ENCODE measurements at places on chromosomes 3 and 15.

GRCh38 chr15:68676926-68677325 lies 98.1 kb downstream of the CORO2B start:
- no peak for ATAC-seq

- ATAC-seq = no peak
These were observed 15.9 kb upstream of the LAMP3 start for GRCh38 chr3:183178512-183178832.

- no peak for ATAC-seq
These were observed 3.3 kb downstream of the WDR49 start for GRCh38 chr3:167650459-167650858.

DNA sequence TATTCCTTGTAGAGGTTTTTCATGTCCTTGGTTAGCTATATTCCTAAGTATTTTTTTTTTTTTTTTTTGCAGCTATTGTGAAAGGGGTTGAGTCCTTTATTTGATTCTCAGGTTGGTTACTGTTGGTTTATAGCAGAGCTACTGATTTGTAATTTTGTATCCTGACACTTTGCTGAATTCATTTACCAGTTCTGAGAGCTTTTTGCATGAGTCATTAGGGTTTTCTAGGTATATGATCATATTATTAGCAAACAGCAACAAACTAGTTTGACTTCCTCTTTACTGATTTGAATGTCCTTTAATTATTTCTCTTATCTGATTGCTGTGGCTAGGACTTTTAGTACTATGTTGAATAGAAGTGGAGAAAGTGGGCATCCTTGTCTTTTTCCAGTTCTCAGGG lies 737.4 kb downstream of the ZNF385D start:
- no peak for ATAC-seq

- no peak for ATAC-seq
These were observed 23.0 kb downstream of the PLSCR1 start for GRCh38 chr3:146521394-146521793.

GRCh38 chr3:177893331-177893730 lies 642.9 kb upstream of the KCNMB2 start:
- ATAC-seq = no peak

DNA sequence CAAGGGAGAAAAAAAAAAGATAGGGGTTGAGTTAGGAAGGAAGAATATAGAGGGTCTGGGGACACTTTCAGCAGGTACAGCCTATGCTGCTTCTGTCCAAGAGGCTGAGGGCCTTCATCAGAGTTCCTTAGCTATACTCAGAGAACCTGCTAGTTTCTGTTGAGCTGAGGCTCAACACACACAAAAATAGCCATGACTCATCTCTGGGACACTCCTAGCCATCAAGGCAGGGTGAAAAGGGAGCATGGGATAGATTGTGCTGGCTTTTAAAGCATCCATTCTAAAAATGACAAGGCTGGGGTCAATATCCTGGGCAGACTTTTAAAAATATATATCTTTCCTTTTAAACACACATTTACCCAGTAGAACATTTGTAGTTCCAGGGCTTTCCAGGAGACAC lies 2.8 kb upstream of the RTP2 start:
- no peak for ATAC-seq

DNA sequence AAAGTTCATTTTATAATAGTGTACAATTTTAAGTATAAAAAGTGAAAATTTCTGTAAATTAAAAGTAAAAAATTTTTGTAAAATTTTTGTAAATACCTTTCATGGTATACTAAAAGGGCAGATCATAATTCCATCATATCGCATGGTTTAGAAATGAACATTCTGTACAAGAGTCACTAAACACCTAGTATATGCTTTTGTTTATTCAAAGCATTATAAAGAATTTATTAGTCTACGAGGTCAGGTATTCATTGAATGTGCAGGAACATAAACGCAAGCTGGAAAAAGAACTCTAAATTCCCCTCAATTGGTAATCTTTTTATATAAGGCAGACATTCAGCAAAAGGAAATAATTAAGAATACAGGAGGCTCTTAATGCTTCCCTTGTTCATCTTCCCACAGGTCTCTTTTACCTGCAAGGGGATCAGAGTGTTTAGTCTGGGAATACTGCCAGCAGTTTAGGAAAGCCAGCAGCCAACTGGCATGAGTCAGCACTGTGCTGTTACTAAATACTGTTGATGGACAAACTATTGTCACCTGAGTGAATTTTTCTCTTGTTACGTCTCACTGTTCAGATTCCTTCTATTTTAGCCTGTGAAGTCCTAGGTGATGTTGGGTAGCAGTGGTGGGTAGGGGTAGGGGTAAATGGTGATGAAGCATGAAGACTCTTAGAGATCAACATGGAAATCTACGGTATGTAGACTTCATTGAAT lies 70.1 kb downstream of the UQCC5 start:
- peak; percentile 50 for ATAC-seq

GRCh38 chr3:13040361-13041074 lies 32.7 kb downstream of the IQSEC1 start:
- no peak for ATAC-seq

DNA sequence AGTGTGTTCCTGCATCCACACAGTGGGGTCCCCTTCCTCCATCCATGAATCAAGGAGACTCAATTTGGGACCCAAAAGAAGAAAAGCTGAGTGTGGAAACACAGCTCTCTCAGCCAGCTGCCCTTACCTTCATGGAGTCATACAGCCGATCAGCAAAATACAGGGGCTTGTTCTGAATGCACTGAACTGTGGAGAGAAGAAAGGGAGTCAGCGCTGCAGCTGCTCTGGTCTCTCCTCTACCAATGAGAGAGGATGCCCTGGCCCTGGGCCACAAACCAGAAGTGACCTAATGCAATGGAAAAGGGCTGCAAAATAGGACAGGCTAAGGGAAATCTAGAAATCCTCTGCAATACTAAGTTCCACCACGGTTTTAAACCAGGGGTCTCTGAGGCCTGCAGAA lies 46.7 kb downstream of the ANXA2 start:
- peak; percentile 22 for ATAC-seq

- no peak for ATAC-seq
These were observed 32.3 kb downstream of the ARRDC4 start for GRCh38 chr15:97992823-97993222.

GRCh38 chr3:192816351-192816750 lies 89.0 kb upstream of the FGF12 start:
- peak; percentile 13 for ATAC-seq
